ENCODE measurements at places on chromosomes 13 and 19.
A peak's percentile ranks its signal among the peaks of the same experiment; 100 is the strongest.

GRCh38 chr19:49997709-49998108, 27.5 kb downstream of the VRK3 start:
- peak; percentile 14 for DNase-seq

- peak; percentile 74 for DNase-seq
Observed at GRCh38 chr19:41328157-41328841, 18.3 kb downstream of the CCDC97 start.

- no peak for DNase-seq
Observed at GRCh38 chr13:34155931-34156607, 338.1 kb downstream of the RFC3 start.

GRCh38 chr13:113875429-113875815, 11.5 kb upstream of the GAS6 start:
- no peak for DNase-seq

- no peak for DNase-seq
Observed at GRCh38 chr19:14673088-14673487, 1.6 kb downstream of the ADGRE3 start.

- DNase-seq = no peak
Observed at GRCh38 chr13:108213946-108214345, 1.4 kb downstream of the LIG4 start.

- DNase-seq = no peak
Observed at GRCh38 chr13:24557081-24557480, 44.5 kb upstream of the PARP4 start.

DNA sequence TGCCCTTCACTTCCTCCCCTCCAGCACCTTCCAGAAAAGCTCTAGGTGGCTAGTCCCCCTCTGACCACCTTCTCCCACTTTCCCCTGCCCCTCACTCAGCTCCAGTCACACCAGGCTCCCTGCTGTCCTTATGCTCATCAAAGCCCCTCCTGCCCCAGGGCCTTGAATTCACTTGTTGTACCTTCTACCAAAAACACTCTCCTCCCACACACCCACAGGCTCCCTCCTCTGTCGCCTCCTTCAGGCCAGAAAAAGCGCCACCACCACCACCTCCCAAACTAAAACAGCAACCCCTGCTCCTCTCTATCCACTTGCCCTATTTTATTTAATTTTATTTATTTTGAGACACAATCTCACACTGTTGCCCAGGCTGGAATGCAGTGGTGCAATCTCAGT, 4.8 kb upstream of the CEACAM16 start:
- peak; percentile 21 for DNase-seq

DNA sequence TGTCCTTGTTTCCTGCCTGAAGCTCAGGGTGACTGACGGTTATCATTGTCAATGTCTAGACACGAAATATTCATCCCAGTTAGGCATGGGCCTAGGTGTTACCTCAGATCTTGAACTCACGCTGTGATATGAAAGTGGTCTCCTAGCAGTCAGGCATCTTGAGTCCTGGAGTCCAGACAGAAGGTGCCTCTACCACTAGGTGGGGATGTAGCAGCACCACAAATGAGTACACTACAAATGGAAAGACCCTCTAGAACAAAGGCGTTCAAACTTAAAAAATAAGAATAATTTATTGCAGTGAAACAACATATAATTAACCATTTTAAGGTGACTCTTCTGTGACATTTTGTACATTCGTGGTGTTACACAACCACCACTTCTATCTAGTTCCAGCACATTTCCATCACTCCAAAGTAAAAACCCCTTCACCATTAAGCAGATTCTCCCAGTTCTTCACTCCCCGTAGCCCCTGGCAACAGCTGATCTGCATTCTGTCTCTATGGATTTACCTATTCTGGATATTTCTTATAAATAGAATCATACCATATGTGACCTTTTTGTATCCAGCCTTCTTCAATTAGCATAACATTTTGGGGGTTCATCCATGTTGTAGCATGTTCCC, 11.9 kb upstream of the FRY start:
- peak; percentile 10 for DNase-seq

DNA sequence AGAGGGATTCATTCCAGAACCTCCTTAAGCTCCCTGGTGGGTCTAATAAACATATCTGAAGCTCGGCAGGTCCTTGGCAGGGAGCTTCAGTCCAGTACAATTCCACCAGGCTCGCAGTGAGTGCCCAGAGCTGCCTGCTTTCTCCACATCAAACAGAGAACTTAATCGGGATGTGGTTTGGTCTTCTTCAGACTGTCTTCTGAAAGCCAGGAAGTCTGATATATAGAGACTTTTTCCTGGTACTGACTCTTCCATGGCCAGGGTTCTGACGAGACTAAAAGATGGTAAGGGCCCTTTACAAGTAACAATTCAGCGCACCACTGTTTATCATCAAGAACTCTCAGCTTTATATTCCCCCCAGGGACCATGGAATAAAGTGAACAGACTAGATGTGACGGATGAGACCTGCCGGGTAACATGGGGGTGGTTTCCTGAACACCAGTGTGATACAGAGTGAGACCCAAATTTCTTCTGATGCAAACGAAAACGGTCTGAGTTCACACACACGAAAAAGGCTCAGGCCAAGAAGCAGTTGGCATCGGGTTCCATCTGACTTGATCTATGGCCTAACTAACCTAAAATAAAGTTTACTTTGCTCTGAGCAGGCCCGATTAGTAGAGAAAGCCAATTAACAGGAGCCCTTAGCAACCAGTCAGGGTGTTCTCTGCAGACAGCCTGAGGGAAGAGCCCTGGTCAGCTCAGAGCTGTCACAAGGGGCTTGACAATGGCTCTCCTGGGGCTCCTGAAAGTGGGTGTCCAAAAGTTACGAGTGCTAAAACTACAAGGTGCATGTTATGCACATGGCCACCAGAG, 29.0 kb downstream of the RANBP3 start:
- no peak for DNase-seq

DNA sequence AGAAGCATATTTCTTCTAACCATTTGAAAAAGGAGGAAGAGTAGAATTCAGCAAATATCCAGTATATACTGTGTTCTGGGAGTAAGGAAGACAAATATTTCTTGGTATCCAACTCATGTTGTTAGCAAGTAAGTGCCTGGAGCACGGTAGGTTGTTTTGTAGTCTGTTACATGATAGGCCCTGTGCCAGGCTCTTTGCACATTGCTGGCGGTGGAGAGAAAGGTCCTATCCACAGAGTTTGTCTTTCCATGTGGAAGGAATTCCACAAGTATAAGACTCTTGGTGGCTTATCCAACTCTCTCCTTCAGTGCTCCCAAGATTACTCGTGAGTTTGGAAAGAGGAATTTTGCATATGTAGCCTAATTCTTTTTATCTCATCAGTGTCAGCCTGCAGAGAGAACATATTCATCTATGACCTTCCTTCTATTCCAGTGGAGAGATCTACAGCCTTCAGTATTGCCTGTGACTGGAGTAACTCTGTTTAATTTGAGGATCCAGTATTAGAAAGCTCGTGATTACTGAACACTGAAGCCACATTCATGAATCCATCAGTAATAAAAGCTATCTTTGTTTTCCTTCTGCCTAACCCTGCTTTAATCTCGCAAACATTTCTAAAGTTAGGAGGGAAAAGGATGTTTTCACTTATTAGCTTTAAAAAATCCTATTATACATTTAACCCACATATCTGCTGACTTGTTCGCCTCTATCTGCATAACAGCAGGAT, 183.9 kb upstream of the CSNK1A1L start:
- DNase-seq = no peak

DNA sequence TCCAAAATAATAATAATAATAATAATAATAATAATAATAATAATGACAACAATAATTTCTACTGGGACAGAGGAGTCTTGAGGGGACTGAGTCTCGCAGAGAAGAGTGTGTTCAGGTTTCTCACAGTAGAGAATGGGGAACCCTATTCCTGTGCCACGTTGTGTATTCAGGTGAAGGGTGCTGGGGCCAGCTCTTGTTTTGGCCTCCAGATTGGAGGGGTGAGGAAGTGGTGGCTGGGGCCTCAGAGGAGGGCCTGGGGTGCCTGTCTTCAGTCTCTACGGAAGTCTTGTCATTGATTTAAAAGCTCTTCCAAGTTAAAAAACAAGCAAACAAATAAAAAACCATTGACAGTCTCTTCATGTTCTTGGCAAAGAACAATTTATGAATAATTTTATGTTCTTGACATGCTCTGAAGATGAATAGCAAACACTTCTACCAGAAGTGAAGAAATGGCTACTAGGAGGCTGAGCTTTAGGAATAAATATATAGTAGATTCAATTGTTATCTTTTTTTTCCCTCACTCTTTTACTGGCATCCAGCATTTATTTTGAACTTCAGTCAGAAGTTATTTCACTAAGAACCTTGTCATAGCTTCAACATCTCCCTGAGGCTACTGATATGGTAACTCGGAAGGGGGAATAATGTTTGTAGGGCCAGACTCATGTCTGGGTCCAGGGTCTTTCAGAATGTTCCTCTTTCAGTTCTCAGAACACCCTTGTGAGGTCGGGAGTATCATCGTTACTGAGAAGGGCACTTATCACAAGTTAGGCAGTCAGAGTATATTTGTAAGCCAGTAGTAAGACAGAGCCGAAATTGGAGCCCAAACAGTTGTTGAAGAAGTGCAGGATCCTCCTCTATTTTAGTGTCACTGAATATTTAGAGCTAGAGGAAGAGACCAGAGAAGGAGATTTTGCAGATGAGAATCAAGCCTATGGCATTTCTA, 13.1 kb downstream of the LRCH1 start:
- no peak for DNase-seq

- DNase-seq = no peak
Observed at GRCh38 chr13:113399755-113400149, 35.8 kb upstream of the GRTP1 start.

- no peak for DNase-seq
Observed at GRCh38 chr19:30249911-30250310, 122.3 kb upstream of the ZNF536 start.

- DNase-seq = no peak
Observed at GRCh38 chr13:74755065-74755464, 620.9 kb upstream of the KLF12 start.

- DNase-seq = no peak
Observed at GRCh38 chr13:107900775-107901174, 314.6 kb downstream of the LIG4 start.

DNA sequence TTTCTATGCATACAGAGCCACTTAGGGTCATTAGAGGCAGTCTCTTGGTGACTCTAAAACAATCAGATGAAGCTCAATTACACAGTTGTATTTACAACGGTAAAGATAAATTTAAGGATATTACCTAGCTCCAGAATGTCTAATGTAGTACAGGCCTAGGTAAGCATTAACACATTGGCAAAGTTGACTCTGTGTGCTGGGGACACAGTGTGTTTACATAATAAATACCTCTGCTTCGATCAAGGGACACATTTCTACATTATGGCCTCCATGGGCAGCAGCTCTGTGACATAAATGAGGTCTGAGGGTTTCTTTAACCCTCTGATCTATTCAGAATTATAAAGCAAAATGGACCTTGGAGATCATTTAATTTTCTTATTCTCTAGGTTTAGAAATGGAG, 74.7 kb downstream of the SERP2 start:
- DNase-seq = no peak

DNA sequence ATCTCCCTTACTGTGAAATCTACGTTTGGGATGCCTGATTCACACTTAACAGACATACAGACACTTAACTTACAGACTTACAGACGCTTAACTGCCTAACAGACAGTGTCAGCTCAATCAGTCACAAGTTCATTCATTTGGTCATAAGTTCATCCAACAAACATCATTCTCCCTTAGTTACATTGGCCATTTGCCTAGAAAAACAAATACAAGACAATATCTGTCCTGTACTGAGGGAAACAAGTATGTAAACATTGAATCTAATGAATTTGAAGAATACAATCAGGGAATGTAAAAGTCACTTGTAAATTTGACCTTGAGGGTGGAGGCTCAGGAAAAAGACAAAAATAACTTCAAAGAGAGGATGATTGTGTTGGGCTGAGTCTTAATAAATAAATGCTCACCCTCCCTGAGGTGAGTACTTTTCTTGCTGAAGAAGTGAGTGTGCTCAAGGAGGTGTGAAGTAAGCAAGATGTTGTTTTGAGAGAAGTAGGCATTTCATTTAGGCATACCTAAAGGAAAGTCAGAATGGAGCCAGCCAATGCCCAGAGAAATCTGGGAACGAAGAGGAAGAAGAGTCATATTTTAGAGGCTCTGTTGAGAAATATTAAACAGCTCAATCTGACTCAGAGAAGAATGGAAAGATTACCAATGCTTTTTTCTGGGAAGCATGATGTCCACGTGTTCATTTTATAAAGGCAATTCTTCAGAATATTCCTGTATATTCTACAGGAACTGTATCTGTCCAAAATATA, 958.4 kb upstream of the SLC10A2 start:
- DNase-seq = no peak

DNA sequence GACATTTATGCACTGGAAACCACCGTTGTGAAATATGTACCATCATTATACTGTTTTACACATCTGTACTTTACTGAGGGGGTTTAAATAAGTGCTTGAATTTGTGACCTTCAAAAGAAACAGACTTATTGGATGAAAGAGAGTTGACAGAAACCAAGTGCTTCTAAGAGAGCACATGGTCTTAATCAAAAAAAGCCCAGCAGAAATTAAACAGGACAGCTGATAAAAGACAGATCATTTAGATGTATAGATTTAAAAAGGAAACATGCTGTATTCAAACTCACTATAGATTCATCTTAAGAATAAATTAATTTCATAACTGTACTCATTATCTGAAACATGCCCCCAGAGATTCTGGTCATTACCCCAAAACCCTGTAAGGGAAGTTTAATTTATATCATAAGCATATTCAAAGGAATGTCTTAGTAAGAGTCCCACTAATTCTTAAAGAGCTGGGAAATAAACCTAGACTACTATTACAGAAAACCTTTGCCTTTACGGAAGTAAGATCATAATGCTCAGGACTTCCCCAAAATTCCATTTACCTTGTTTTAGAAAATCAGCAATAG, 421.8 kb downstream of the DCT start:
- DNase-seq = no peak

DNA sequence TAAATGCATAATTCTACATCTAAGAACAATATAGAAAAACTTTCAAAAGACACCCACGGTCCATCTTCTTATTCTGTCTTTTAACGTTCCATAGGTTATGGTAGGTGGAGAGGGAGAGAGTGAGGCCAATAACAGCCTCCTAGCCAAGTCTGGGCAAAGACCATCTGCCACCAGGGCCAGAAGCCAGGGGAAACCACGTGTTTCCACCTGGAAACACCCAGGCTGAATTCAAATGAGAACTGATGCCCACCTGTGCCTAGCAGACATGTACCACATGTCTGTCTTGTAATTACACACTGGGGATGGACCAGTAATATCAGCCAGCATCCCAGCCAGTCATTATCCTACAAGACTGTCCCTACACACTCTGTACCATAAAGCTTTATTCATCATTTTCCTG, 1573.1 kb downstream of the EFNB2 start:
- no peak for DNase-seq

DNA sequence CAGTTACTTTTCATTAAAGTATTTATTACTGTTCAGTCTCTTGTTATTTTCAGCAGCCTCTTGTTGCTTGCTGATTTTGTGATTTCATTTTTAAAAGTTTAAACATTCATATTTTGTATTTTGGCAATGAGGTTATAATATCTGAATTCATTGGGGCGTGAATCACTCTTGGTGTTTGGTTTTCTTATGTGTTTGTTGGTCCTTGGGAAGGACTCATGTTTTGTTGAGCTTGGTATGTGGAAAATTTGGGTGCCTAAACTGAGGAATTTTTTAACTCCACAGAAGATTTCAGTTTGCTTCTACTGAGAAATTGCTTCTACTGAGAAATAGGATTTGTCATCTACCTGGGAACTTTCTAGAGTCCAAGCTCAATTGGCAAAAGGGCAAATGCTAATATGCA, 38.2 kb downstream of the PDS5B start:
- no peak for DNase-seq

GRCh38 chr13:77696879-77697216, 639 bp upstream of the SLAIN1 start:
- no peak for DNase-seq

Data from stimulated activated CD4-positive, alpha-beta T cell treated with anti-CD3 and anti-CD28 coated beads, Interleukin-4, amount 100 ng/mL, for 24 hours (primary cell).